Endothelial cell of coronary artery (primary cell): ENCODE measurements at places on chromosomes 7 and 10. TPM values are rescaled to one million over a fixed set of nuclear protein-coding genes. Genes with fewer than 3 reads are reported as not detected.

Gene DGKB
- not detected in 2 replicates for total RNA-seq

Gene AQP1
- 14.2 TPM in 2 replicates for total RNA-seq

Gene CRYGN
- total RNA-seq = not detected in 2 replicates

Gene SPDYE2B
- not detected in 2 replicates for total RNA-seq

Gene ANKRD61
- total RNA-seq = 0.09 and 0.18 TPM in 2 replicates

Gene AMZ1
- 0.09 and 0.19 TPM in 2 replicates for total RNA-seq

Gene GLI3
- total RNA-seq = 2.5 and 3.5 TPM in 2 replicates

Gene PDCD4
- 48.5 and 78.6 TPM in 2 replicates for total RNA-seq

Gene NKX1-2
- total RNA-seq = not detected in 2 replicates
